Neural progenitor cell (in vitro differentiated cells): ENCODE measurements at places on chromosomes 11 and 22.

GRCh38 chr11:69598147-69598546, 42.8 kb upstream of the CCND1 start:
- DNase-seq, result no peak

- no peak for DNase-seq
Observed at GRCh38 chr11:134554861-134555260, 142.8 kb upstream of the B3GAT1 start.

- DNase-seq, result no peak
Observed at GRCh38 chr22:16958475-16958874, 49.5 kb downstream of the GAB4 start.

DNA sequence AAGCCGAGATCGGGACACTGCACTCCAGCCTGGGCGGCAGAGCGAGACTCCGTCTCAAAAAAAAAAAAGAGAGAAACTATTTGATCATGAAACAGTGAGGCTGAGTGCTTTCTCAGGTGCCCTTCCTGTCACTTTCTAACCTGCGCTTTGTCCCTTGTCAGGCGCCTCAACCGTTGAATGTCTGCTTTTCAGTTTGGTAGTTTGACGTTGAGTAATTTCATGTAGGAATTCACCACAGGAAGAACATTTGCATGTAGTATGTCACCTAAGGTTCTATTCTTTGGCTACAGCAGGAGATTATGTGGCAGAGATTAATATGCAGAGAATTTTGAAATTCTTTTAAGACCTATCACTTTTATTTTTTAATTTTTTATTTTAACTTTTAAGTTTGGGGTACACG, 57.2 kb downstream of the PPFIA1 start:
- DNase-seq, result no peak

DNA sequence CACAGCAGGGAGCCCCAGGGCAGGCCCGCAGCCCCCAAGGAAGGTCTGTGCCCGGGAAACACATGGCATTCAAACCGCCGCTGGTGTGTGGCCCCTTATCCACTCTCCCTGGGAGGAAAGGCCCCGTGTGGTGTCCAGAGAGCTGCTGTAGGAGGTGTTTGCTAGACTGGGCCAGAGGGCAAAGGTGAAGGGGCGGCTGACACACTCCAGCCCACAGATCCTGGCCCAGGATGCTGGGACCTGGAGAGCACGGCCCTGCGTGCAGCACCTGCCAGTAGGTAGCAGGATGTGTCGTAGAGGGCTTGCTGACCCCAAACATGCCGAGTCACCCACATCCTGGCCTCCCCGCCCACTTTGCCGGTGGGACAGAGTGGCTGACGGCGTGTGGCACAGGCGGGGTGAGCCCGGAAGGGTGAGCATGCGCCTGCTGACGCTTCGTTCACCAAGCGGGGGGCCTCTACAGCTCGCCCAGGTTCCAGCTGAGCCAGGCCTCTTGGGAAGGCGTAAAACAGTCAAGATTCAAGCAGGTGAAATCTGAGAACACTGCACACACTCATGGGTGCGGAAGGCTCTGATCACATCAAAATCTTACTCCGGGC, 11.0 kb downstream of the OSBPL5 start:
- DNase-seq, result no peak

- DNase-seq, result no peak
Observed at GRCh38 chr22:21043860-21044535, 1.7 kb upstream of the LRRC74B start.

DNA sequence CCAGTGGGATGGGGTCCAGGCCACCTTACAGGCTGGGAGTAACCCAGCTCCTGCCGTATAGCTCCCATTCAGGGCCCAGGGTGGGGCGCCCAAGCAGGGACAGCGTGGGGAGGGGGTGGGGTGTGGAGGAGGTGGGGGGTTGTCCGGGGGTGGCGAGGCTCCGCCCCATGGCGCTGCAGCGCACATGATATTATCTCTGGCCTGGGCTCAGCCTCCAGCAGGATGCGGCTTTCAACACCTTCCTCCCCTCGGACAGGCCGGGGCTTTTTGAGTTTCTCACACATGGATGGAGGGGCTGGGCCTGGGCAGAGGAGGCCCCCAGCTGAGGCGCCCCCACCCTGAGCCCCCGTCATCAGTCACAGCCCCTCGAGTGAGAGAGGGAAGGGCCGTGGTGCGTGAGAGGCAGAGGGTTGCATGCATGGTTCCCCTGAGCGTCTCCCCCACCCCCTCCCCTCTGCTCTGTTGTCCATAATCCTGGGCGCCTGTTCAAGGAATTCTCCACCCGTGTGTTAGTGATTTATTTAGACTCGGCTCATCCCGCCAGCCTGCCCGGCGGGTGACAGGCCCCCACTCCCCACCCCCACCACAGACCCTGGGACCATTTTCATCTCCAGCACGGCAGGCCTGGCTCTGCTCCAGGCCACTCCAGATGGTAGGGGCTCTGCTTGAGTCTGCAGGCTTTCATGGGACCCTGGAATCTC, 44.9 kb downstream of the WNT11 start:
- peak; percentile 40 for DNase-seq
